Activated naive CD4-positive, alpha-beta T cell treated with anti-CD3 and anti-CD28 coated beads, Interleukin-2, amount 10 ng/mL, durations not matched to agents 7 days and 5 days (primary cell): ENCODE measurements at places on chromosomes 11 and 22.

DNA sequence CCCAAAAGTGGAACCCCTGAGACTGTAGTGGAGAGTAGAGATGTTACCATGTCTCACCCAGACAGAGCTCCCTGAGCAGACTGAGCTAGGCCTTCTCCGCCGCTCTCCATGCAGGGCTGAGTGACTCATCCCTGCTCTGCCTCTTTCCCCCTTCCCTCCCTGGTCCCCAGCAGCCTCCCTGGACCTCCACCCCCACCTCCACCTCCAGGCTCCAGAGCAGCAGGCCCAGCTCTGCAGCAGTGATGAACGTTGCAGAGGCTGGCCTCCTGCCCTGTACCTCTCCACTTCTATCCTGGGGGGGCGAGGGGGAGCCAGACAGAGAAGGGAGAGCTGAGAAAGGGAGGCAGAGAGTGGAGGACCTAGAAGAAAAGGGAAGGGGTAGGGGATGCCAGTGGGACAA, 19.3 kb upstream of the ARAP1 start:
- no peaks in the 10 kb centered on the region for H3K4me1 ChIP-seq
- DNase-seq, result no peak
- H3K36me3 ChIP-seq, result no peaks in the 10 kb centered on the region
- H3K4me3 ChIP-seq, result no peak overlapping the region
- H3K27me3 ChIP-seq, result peaks cover 33% of the 10 kb centered on the region
- no peak overlapping the region for H3K27ac ChIP-seq

DNA sequence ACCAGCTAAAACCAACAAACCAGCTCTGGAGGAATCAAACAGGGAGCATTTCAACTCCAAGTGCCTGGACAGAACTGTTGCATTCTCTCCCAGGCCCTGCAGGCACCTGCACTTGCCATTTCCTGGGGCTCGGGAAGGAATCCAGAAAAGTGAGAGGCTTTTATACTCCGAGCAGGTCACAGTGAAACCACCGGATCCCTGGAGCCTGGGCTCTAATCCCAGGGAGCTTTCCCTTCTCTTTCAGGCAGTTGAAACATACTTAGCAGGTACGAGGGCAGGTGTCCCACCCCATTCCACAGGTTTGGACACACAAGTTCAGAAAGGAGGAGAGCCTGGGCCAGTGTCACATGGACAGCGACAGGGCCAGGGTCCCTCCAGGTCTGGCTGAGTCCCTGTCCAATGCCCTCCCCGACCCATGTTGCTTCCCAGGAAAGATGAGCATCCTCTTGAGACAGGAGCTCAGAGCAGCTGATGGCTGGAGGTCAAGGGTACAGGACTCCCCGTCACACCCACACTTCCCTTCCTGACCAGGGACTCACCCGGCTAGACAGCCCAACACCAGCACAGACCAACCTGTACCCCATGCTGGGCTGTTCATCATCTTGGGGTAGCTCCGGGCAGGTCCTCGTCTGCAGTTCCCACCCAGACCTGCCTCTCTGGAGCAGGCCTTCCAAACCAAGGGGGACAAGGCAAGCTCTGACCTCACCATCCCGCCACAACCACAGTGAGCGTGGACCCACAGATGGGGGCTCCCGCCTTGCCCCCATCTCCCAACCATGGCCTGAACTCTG, 49.9 kb upstream of the CD5 start:
- no peak overlapping the region for H3K4me3 ChIP-seq
- peaks cover 30% of the 10 kb centered on the region for H3K36me3 ChIP-seq
- no peaks in the 10 kb centered on the region for H3K27me3 ChIP-seq
- H3K27ac ChIP-seq, result no peak overlapping the region

GRCh38 chr22:39717099-39717498, 146.5 kb downstream of the CACNA1I start:
- no peak for DNase-seq
- no peak overlapping the region for H3K4me3 ChIP-seq
- no peak overlapping the region for H3K27ac ChIP-seq
- H3K36me3 ChIP-seq, result no peaks in the 10 kb centered on the region

DNA sequence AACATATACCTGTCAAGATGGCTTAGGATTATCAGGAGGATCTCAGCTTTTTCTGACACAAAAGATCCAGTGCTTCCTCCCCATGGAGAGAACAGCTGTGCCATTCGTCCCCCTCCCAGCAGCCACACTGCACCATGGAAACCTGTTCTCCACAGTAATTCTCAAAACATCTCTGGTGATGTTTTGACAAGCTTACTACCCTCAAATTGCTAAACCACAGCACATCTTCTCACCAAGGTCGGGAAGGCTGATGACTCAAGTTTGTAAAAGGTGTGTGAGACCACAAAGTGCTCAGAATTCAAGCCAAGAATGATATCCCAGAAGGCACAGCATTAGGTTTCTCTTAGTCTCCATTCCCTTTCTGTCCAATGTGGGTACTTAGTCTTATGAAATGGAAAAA, 3.9 kb upstream of the RAB38 start:
- peaks cover 22% of the 10 kb centered on the region for H3K27me3 ChIP-seq
- no peak overlapping the region for H3K27ac ChIP-seq
- no peak overlapping the region for H3K4me3 ChIP-seq
- H3K4me1 ChIP-seq, result peaks cover 22% of the 10 kb centered on the region
- peak; percentile 34 for DNase-seq
- no peaks in the 10 kb centered on the region for H3K36me3 ChIP-seq

GRCh38 chr11:28054821-28055220, 53.1 kb downstream of the KIF18A start:
- H3K27ac ChIP-seq, result no peak overlapping the region
- no peak for DNase-seq
- no peak overlapping the region for H3K4me3 ChIP-seq

- no peak overlapping the region for H3K27ac ChIP-seq
- peaks cover 4% of the 10 kb centered on the region for H3K27me3 ChIP-seq
- H3K4me1 ChIP-seq, result peaks cover 19% of the 10 kb centered on the region
- peak; percentile 85 for DNase-seq
- H3K4me3 ChIP-seq, result no peak overlapping the region
Measured at GRCh38 chr22:39490135-39490798, 11.8 kb upstream of the MIEF1 start.

GRCh38 chr11:85137597-85137996, 489.5 kb downstream of the DLG2 start:
- no peaks in the 10 kb centered on the region for H3K36me3 ChIP-seq
- H3K27ac ChIP-seq, result no peak overlapping the region
- no peaks in the 10 kb centered on the region for H3K27me3 ChIP-seq
- no peak for DNase-seq
- H3K4me1 ChIP-seq, result no peaks in the 10 kb centered on the region

DNA sequence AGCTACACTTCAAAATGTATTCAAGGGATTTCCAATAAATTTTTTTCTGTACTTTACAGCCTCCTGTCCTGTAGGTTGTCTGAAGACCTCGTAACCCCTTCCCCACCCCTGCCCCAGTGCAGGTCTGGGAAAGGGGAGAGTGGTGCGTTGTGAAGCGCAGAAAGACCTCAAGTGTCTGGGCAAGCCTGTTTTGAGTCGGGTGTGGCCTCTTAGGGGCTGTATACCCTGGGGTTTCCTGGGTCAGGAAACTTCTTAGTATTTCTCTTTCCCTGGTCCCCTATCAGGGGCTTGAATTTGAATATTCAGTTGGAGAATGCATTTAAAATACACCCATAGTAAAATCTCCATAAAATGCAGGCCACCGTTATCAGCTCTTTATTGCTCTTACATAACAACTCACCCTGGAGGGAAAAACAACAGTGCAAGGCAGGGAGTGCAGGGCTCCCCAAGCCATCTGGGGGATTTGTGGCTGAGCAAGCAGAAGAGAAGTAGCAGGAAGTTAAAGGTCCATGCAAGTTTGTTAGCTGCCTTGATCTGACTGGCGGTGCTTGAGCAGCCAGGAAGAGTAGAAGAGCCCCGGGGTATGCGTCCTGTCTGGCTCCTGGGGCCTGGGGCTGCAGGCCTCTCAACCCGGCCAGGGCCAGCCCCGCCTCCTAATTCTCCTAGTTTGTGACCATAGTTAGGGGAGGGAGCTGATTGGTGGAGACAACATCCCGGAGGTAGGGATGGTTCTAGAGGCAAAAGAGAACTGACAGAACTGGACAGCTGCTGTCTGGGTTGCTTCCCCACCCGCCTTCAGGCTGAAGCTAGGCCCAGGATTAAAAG, 25.7 kb downstream of the ARHGAP1 start:
- H3K4me1 ChIP-seq, result peaks cover 70% of the 10 kb centered on the region
- H3K36me3 ChIP-seq, result peaks cover 51% of the 10 kb centered on the region
- no peak overlapping the region for H3K4me3 ChIP-seq
- no peaks in the 10 kb centered on the region for H3K27me3 ChIP-seq
- peak overlapping the region; percentile 93 for H3K27ac ChIP-seq

- H3K4me1 ChIP-seq, result no peaks in the 10 kb centered on the region
- no peaks in the 10 kb centered on the region for H3K27me3 ChIP-seq
- H3K27ac ChIP-seq, result no peak overlapping the region
- no peaks in the 10 kb centered on the region for H3K36me3 ChIP-seq
Measured at GRCh38 chr22:48660790-48661740, 1166.6 kb downstream of the BRD1 start.

DNA sequence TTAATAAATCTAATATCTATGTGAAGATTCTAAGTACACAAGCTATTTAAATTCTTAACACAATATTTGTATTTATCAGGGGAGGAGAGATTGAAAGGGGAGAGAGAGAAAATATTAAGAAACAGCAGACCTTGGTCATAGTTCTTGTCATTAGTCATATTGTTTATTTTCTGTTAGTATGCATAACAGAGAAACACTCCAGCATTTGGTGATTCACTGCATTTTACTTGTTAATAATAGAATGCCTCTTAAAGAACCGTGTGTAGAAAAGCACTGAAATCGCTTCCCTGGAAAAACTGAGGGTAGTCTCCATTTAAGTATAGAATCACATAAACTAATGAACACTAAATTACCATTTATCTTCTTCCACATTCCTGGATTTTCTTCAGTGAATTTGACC, 122.7 kb upstream of the TRPC6 start:
- no peak overlapping the region for H3K27ac ChIP-seq
- H3K27me3 ChIP-seq, result no peaks in the 10 kb centered on the region
- no peaks in the 10 kb centered on the region for H3K36me3 ChIP-seq
- no peaks in the 10 kb centered on the region for H3K4me1 ChIP-seq
- no peak for DNase-seq

DNA sequence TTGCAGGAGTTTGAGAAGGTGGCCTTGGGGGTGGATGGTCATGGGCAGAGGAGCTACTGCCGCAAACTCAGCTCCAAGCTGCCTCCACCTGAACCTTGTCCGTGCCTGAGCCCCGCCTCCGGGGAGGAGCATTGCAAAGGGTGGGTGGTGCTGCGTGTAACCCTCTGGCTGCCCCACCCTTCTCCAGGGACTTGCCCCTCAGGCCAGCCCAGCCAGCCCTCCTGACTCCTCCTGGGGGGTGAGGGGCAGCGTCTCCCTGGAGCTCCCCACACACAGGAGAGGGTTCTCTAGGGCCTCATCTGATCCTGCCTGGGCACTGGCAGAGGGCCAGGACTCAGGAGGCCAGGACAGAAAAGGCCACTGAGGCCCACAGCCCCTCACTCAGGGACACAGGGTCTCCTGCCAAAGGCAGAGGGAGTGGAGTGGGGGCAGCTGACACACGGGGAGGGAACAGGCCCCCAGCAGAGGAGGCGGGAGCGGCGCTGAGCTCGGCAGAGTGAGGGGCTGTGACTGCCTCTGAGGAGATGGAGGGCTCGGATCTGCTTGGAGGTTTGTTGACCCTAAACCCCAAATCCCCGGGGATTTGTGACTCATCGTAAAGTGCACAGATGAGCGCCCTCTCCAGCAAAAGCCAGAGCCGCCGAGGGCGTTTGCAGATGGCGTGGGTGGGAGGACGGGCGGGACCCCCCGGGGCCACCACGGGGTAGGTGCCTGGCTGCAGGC, 12.8 kb downstream of the BRSK2 start:
- peaks cover 5% of the 10 kb centered on the region for H3K27me3 ChIP-seq
- no peaks in the 10 kb centered on the region for H3K36me3 ChIP-seq
- H3K4me1 ChIP-seq, result no peaks in the 10 kb centered on the region

DNA sequence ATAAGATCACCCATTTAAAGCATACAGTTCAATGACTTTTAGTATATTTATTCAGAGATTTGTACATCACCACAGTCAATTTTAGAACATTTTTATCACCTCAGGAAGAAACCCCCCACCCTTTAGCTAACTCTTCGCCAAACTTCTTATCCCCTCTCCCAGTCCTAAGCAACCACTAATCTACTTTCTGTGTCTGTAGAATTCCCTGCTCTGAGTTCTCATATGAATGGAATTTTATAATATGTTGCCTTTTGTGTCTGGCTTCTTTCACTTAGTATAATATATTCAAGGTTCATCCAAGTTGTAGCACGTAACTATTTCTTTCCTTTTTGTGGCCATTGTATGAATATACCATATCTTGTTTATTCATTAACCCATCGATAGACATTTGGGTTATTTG, 3.6 kb downstream of the ANKRD13D start:
- peak overlapping the region; percentile 19 for H3K4me3 ChIP-seq
- peak overlapping the region; percentile 60 for H3K27ac ChIP-seq
- H3K27me3 ChIP-seq, result peaks cover 8% of the 10 kb centered on the region

DNA sequence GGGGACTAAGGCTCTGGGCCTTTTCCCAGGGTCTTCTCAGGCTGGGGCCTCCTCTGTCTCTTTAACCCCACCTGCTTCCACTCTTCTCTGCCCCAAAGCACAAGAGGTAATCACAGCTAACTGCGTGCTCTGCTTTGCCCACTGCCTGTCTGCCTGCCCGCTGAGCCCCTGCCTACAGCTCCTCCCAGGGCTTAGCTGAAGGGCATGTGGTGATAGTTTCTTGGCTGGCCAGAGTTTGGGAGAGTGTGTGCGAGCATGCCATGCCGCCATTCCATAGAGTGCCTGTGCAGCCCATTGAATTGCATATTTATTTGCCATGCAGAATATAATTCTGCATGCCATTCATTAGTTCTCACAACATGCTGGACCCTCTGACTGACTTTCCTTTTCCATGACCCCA, 32.5 kb downstream of the PHLDB1 start:
- H3K4me1 ChIP-seq, result no peaks in the 10 kb centered on the region
- no peaks in the 10 kb centered on the region for H3K36me3 ChIP-seq
- no peak overlapping the region for H3K4me3 ChIP-seq
- H3K27ac ChIP-seq, result no peak overlapping the region
- DNase-seq, result no peak

DNA sequence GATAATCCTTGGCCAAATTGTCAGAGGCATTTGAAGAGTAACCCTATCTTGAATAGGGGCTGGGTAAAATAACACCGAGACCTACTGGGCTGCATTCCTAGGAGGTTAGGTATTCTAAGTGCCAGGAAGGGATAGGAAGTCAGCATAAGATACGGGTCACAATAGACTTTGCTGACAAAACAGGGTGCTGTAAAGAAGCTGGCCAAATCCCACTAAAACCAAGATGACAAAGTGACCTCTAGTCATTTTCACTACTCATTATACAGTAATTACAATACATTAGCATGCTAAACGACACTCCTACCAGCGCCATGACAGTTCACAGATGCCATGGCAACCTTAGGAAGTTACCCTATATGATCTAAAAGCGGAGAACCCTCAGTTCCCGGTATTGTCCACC, 964 bp upstream of the REXO2 start:
- DNase-seq, result no peak
- H3K27me3 ChIP-seq, result no peaks in the 10 kb centered on the region
- H3K4me1 ChIP-seq, result peaks cover 40% of the 10 kb centered on the region
- peaks cover 18% of the 10 kb centered on the region for H3K36me3 ChIP-seq
- no peak overlapping the region for H3K4me3 ChIP-seq
- peak overlapping the region; percentile 87 for H3K27ac ChIP-seq
